ENCODE measurements at places on chromosomes 1 and 21.
A peak's percentile ranks its signal among the peaks of the same experiment; 100 is the strongest.

- no peak for DNase-seq
These were observed 64.4 kb upstream of the LAPTM5 start for GRCh38 chr1:30822006-30822405.

- DNase-seq, result peak; percentile 58
These were observed 13.8 kb downstream of the PARK7 start for GRCh38 chr1:7975212-7975865.

DNA sequence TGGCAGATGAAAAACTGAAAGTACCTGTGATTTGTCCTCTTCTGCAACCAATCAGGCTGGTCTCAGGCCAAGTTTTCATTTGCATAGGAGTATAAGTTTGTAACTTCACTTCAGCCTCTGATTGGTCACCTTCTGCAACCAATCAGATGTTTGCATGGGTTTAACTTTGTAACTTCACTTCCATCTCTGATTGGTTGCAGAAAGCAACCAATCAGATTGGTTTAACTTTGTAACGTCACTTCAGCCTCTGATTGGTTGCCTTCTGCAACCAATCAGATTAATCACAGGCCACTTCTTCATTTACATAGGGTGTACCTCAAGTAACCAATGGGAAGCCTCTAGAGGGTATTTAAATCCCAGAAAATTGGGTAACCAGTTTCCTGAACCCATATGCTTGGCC is 18.9 kb upstream of the TUT4 start:
- DNase-seq, result no peak

- no peak for DNase-seq
These were observed 452.2 kb downstream of the LTN1 start for GRCh38 chr21:28540514-28540913.

DNA sequence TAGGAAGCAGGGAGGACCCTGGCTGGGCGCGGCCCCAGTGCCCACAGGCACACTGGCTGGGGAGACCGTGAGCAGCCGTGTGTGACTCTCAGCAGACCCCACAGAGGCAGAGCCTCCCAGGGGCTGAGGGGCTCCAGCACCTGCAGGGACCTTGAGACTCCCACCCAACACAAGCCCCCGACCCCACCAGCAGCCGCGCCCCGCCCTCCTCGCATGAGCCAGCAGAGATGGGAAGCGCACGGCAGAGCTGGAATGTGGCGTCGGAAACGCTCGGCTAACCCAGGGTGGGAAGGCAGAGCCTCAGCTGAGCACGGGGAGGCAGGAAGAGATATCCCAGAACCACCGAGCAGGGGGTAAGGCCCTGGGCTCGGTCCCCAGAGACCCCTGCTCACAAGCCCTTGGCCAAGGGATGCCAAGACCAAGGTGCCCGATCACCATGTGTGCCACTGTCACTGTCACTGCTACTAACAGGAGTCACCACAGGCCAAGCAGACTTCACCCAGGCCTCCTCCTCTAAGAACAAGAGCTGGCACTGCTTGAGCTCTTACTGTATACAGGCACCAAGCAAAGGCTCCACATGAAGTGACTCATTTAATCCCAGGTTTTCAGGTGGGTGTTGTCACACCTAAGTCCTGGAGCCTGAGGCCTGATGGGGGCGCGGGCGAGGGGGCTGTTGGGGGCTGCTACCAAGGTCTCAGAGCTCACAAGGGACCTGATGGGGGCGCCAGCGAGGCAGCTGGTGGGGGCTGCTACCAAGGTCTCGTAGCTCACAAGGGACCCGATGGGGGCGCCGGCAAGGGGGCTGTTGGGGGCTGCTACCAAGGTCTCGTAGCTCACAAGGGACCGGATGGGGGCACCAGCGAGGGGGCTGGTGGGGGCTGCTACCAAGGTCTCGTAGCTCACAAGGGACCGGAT is 20.1 kb downstream of the MEGF6 start:
- DNase-seq, result no peak

DNA sequence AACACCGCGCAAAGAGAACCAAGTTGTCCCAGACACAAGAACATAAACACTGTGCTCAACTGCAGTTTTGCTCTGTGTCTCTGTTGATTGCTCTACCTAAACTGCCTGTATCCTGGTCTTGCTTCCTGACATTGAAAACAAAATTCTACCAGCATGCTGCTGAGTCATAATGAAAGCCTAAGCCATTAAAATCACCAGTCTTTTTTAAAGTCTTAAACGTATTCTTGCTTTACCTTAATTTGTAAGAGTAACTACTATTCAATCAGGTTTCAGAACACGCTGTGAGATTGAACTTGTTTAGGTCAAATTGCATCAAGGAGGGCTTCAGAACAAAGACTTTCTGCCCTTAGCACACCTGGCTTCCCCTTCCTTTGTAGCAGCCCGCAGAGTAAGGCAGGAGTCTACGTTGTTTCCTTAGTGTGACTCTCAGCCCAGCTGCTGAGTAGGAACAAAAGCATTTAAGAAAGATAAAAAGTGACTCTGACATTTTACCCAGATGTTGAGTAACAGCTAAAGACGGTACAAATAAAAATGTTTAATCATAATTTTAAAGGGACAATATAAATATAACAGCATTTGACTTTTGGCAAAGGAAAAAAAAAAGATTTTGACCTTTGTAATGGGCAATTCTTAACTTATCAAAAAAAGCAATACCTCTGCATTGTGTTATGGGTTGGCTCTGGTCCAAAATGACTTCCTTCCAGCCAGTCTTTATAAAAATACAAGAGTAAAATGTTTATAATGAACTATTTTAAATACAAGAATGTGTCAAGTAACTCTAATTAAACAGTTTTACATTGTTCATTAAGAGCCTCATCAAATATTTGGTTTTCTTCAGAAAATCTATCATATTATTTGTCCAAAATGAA is 186.9 kb upstream of the ADGRL4 start:
- DNase-seq, result no peak

DNA sequence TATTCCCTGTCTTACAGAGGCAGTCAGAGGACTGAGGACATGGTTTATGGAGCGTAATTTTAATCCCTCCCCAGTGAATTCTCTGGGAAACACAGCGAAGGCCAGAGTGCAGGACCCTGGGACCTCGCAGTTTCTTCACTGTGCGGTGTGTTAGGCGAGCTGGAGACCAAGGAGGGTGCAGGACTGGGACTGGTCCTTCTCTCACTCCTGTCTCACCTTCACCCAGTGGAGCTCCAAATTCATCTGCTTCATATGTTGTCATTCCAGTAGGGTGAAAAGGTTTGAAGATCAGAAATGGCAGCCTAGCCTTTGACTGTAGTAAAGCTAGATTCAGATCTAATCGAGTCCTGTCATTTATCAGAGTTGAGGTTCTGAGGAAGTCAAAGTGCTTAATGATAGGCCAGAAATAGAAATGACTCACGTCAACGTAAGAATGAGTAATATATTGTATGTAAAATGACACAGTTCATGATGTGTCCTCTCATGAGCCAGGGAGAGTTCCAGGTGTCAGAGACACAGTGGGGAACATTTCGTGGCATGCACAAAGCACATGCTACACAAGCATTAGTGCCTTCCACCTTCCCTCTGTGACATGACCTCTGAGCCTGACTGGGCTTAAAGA is 647.5 kb downstream of the SMYD3 start:
- DNase-seq, result no peak

GRCh38 chr1:110356379-110356778 is 17.2 kb downstream of the RBM15 start:
- no peak for DNase-seq

- DNase-seq, result no peak
These were observed 12.6 kb upstream of the NTPCR start for GRCh38 chr1:232937741-232938375.

DNA sequence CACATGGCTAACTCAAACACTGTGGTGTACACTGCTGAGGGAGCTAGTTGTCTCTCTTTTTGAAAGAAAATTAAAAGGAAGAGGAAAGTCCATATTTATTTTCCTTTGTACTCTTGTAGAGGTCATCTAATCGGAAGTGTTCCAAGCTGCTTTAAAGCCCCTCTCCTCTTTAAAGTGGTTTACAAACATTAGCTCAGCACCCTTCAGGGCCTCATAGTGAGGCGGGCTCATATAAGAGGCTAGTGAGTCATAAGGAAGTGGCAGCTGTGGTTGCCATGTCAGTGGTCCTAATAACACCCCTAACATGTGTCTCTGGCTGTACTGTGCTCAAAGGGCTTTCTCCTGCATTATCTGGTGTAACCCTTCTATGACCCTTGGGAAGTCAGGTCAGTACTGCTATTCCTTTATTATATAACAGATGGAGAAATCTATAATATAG is 104.4 kb upstream of the SERBP1 start:
- DNase-seq, result no peak

GRCh38 chr1:25361901-25362300 is 23.8 kb downstream of the TMEM50A start:
- no peak for DNase-seq

GRCh38 chr1:61423643-61424042 is 301.3 kb downstream of the TM2D1 start:
- no peak for DNase-seq

DNA sequence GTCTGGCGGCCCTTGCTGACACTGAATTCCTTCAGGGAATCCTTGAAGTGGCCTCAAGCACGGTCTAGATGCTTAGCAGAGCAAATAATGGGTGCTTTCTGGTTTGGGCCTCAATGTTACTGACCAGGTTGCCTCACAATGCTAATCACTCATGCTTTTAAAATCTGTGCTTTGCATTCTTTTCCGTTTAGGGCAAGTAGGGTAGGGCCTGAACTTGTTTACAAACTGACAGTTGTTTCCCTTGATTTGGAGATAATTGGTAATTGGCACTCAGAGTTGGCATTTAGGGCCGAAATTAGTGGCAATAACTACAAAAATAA is 1.4 kb downstream of the VPS13D start:
- DNase-seq, result no peak

GRCh38 chr1:44409757-44410156 is 4.7 kb downstream of the RNF220 start:
- no peak for DNase-seq

GRCh38 chr1:177392336-177392735 is 221.6 kb downstream of the BRINP2 start:
- no peak for DNase-seq

DNA sequence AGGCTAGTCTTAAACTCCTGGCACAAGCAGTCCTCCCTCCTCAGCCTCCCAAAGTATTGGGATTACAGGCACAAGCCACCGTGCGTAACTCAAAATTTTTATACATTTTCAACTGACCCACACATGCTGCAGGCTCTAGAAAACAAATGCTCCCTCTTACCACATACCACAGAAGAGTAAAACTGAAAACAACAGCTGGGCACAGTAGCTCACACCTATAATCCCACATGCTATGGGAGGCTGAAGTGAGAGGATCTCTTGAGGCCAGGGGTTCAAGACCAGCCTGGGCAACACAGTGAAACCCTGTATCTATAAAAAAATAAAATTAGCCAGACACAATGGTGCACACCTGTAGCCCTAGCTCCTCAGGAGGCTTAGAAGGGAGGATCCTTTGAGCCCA is 56.7 kb downstream of the AKT3 start:
- DNase-seq, result no peak

GRCh38 chr21:39319251-39319756 is 5.9 kb upstream of the BRWD1 start:
- DNase-seq, result no peak
